ENCODE measurements at places on chromosomes 13 and 19. TPM values are rescaled to one million over a fixed set of nuclear protein-coding genes. Genes with fewer than 3 reads are reported as not detected.

The CPAMD8 gene
- not detected for total RNA-seq

The KASH5 gene
- total RNA-seq: not detected

The LYPD5 gene
- total RNA-seq: 0.77 TPM

The PEX11G gene
- 2.2 TPM for total RNA-seq

The URAD gene
- total RNA-seq: not detected

The SLC27A1 gene
- total RNA-seq: 16.9 TPM

The ZNF835 gene
- 0.36 TPM for total RNA-seq

The PALM gene
- total RNA-seq: 5.9 TPM

The ZNF611 gene
- 8.7 TPM for total RNA-seq

The FFAR3 gene
- total RNA-seq: not detected

The LILRB4 gene
- total RNA-seq: not detected

The SNAPC2 gene
- total RNA-seq: 19.3 TPM

The KLK10 gene
- not detected for total RNA-seq

The IGFL3 gene
- not detected for total RNA-seq

The CNFN gene
- total RNA-seq: 0.67 TPM

The CYP2A13 gene
- total RNA-seq: not detected

The CYP2A7 gene
- total RNA-seq: not detected

The COMP gene
- total RNA-seq: not detected

The CD209 gene
- not detected for total RNA-seq

The CD22 gene
- total RNA-seq: 0.33 TPM

The AMH gene
- 0.36 TPM for total RNA-seq

The GJB2 gene
- not detected for total RNA-seq

The PRR22 gene
- total RNA-seq: 0.93 TPM

The RHPN2 gene
- 2.8 TPM for total RNA-seq

The ZNF561 gene
- 37.1 TPM for total RNA-seq

The RASIP1 gene
- 3.0 TPM for total RNA-seq

The PSG1 gene
- not detected for total RNA-seq

The OR4F17 gene
- not detected for total RNA-seq

The NDUFA3 gene
- total RNA-seq: 8.6 TPM

The ALOX5AP gene
- not detected for total RNA-seq

The ACP7 gene
- total RNA-seq: 6.3 TPM

The TMEM150B gene
- total RNA-seq: not detected

The FGF22 gene
- total RNA-seq: not detected

The SLC25A41 gene
- total RNA-seq: not detected
